AG08396 (cell line): ENCODE measurements at places on chromosomes 6 and 20.
A peak's percentile ranks its signal among the peaks of the same experiment; 100 is the strongest.

- DNase-seq: no peak
These were observed 26.2 kb upstream of the FOXP4 start for GRCh38 chr6:41519745-41520699.

DNA sequence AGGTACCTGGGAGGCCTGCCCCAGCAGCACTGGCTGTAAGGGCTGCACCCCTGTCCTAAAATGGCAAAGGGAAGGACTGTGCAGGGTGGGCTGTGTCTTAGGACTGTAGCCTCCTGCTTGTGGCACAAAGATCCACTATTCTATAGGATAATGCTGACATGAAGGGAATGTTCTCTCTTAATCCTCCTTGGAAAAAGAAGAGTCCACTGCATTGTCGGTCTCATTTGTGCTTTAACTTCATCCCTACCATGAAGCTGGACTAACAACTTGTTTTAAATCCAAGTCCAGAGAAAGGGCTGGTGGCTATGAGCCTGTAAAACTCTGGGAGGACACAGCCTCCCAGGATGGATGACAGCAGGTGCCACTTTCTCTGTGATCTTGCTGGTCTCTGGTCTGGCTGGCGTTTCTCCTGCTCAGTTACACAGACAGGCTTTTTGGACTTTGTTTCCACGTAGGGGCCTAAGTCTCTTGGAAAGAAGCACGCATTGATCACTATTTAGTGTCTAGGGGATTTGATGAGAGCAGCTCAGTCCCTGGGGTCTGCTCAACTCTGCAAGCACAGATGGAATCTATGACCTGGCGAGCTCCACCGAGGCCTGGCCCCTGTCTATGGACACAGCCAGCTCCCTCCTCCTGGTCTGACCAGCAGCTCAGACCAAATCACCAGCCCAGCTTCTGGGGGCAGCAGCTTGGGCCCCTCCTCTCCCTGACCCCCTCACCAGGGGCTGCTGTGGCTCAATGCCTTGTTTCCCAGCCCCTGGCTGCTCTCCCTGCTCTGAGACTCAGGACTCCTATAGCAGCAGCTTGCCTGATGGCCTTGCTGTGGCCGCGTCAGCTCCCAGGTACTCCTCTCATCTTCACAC, 4.8 kb downstream of the CST3 start:
- DNase-seq: no peak

DNA sequence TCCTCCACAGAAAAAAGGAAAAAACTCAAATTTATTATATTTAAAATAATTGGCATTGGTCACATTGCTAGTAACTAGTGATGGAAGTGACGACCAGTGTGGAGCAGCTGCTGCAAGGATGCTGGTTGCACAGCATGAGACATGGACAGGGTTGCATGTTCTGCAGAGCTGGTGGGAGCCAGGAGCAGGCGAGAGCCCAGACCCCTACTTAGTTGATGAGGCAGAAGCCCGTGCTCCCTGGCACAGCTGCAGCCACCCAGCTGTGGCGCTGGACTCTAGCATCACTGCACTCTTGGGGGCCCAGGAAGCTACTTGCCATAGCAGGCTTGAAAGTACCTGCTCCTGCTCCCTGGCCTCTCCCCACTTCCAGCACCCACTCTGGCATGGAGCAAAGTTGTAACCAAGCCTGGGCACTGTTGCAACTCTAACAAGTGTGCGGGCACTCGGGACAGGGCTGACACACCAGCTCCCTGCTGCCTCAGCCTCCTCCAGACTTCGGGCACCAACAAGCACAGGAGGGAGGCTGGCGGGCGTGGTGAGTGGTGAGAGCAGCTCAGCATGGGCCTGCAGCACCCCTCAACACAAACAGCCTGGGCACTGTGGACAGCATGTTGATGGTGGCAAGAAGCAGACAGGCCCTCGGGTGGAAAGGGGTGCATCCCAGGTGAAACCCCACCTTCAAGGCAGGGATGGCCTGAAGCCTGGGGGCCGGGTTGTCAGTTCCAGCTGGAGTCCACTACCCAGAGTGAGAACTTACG, 69.6 kb downstream of the EYS start:
- DNase-seq: no peak

DNA sequence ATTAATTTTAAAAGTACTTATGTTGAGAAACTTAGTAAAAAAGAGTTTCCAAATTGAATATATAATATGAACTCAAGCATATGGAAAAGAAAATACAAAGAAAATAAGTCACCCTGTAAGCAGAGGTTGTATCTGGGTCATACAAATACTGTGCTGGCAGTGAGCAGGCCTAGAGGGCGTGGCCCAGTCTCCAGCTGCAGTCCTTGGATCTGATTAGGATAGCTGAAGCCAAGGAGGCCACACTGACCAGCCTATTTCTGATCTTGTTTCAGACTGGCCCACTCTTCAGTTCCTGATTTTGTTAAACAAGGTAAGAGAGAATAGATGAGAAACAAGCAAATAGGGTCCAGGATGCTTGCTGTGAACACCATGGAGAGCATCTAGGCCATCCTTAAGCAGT, 228.8 kb downstream of the EPM2A start:
- DNase-seq: no peak

GRCh38 chr6:32439602-32440214, at the start of gene HLA-DRA:
TSS of gene HLA-DRA (plus strand) at chr6:32439887. CDS start at chr6:32439951, 64 bp downstream.
- peak; percentile 55 for DNase-seq

GRCh38 chr6:70985156-70985555, 28.3 kb upstream of the B3GAT2 start:
- no peak for DNase-seq

DNA sequence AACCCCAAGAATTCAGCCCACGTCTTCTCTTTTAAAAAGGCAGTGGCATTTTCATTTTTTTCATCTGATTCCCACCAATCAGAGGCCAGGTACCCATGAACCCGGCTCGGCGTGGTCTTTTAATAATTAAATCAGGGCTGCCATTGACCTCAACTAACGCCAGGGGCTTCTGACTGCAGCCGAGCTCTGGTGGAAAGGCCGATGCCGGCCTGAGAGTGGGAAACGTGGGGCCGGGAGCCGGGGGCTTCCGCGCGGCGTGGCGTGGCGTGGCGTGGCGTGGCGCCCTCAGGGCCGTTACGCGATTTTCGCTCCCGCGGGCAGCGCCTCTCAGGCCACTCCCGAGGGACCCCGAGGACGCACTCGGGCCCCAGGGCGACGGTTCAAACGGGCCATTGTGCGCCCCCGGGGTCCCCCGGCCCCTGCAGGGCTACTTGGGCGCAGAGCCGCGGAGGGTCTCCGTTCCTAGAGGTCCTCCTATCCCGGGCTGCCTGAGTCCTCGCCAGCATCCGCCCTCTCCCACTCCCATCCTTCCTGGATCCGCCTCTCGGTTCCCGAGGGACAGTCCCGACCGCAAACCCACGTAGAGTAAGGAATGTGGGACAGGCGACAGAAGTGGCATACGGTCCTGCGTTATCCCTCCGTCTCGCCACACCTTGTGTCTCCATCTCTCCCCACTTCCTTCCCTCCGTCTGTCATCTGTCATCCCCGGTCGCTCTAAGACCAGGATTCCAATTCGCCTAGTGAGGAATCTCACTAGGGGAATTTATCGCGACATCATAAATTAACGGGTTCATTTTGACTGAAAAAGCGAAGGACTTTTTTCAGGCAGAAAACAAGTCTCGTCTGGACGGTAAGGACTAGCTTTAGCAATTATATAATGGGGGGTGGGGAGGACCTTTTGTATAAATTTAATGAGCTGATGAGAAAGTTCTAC, 876 bp upstream of the TBPL1 start:
- peak; percentile 87 for DNase-seq

- no peak for DNase-seq
These were observed 49.6 kb upstream of the SNAP91 start for GRCh38 chr6:83758533-83758932.

DNA sequence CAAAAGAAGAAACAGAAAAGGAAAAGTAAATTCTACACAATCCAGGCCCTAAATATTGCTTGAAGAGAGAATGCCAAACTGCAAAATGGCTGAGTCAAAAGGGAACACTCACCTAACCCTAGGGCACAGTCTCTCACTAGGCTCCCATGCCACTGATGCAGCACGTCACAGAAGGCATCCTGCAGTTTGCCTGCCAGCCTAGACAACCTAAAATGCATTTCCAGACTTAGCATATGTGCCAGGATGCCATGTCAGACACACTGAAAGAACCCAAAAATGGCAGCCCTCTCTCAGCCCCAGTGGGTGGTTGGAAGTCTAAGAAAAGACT, 10.6 kb upstream of the SIRPD start:
- DNase-seq: no peak

DNA sequence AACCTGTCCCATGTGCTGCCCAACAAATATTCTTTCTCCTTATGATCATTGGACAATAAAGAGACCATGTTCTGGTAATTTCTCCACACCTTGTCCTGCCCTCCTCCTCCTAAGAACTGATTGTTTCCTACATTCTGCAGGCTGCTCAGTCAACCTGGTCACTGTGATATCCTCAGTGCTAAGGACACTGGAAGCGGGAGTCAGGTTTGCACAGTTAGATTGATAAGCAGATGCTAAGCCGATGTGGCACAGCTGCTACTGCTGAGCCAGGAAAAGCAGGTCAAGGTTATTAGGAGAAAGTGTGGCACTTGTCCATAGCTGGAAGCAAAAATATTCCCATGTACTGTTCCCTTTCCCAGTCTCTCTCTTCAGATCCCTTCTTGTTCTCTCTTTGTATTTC, 154.8 kb downstream of the TFAP2B start:
- no peak for DNase-seq

- no peak for DNase-seq
These were observed 40.0 kb upstream of the OPN5 start for GRCh38 chr6:47741807-47742206.

DNA sequence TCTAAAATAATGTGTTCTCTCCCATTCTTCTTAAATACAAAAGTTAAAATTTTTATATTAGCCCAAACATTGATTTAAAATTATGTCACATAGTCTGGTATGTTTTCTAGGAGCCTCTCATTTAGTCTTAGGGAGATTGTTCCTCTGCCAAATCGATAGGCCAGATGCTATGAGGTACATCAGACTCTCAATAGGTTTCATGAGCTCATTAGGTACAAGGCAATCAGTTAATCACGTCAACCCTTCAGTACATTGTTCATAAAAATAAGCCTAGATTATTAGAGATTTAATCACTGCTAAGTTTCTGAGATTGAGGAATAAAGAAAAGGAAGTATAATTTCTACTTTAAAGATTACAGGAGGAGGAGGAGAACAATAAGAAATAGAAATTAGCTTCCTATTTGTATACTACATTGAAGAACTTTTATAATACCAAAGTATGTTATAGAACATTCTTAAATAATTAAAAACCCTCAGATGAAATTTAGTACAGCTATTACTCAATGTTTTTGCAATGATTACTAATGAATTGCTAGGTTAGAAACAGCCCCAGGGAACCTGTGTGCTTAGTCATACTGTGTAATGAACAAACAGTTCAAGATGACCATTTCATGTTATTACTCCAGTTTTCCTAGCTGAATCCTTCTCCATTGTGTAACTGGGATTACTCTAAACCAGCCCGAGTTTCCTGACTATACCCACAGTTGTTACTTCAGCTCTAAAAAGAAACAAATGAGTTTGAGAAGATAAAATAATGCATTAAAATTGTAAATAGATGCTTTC, 117.0 kb downstream of the BMP5 start:
- DNase-seq: peak; percentile 34

DNA sequence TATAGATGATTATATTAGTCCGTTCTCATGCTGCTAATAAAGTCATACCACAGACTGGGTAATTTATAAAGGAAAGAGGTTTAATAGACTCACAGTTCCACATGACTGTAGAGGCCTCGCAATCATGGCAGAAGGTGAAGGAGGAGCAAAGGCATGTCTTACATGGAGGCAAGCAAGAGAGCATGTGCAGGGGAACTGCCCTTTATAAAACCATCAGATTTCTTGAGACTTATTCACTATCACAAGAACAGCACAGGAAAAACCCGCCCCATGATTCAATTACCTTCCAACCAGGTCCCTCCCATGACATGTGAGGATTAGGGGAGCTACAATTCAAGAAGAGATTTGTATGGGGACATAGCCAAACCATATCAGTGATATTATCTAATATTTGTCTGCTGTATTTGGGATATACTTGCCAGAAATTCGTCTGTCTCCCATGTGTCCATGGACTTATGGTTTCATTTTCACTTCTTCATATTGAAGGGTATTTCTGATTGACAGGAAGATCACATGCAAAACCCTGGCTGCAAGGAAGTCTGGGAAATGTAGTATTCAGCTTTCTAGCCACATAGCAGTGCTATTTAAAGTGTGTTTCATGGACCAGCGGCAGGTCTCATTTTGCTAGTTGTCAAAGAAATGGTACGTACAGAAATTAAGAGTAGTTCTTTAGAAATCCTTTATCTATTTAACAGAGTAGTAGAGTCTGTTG, 50.5 kb upstream of the PAK5 start:
- DNase-seq: no peak

DNA sequence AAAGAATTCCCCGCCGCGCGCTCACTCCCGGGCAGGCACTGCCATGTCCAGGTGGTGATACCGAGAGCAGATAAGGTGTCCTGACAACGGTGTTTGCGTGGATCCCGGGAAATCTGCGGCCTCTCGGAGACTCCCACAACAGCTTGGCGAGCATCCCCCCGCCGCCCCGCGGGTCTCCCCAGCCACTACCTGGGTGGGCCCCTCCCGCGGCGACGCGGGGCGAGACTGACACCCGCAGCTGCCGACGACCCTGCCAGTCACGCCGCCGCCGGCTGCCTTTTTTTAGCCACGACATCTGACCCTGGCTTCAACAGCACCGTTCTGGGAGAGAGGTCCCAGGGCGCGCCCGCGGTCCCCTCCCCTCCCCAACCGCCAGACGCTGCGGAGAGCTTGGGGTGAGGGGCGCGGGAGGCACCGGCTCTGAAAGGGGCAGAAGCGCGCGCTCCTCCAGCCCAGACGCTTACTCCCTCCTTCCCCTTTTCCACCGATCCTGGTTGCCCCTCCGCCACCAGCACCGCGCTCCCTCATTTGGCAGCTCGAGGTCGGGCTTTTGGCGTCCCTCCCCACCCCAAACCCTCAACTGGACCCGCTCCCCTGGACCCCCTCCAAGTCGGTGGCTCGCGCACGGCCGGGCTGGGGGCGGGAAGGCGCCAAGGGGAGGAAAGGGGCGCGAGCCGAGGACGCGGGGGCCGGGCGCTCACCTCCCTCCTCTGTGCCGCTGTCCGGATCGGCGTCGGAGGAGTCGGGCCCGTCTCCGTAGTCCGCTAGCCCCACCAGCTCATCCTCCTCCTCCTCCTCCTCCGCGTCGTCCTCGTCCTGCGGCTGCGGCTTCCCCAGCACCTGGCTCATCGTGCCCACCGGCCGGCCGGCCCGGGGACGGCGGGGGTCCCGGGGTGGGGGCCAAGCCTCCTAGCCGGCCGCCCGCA, 665 bp downstream of the RRAGD start:
- no peak for DNase-seq

- no peak for DNase-seq
These were observed 128.5 kb downstream of the HFE start for GRCh38 chr6:26215585-26216358.

DNA sequence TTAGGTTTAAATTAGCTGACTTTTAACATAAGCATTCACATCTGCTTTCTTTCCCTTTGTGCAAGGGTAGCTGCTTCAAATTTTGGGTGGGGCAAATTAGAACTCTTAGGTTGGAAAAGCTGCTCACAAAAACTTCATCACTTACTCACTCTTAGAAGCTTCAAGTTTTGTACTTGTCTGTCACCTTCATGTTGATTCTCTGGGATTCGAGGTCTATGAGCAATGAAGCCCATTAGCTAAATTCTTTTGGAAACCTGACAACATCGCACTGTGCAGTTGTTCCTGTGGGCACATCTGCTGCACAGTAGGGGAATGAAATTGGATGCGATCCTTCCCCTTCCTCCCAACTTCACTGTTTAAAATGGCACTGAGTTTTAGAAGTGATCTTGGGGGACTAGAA, 156.1 kb downstream of the UBE3D start:
- DNase-seq: no peak

- DNase-seq: no peak
These were observed 152.0 kb downstream of the TSHZ2 start for GRCh38 chr20:53124075-53124551.

- no peak for DNase-seq
These were observed 142.2 kb downstream of the NFATC2 start for GRCh38 chr20:51400051-51400926.
